ENCODE measurements at places on chromosomes 13 and 19.

DNA sequence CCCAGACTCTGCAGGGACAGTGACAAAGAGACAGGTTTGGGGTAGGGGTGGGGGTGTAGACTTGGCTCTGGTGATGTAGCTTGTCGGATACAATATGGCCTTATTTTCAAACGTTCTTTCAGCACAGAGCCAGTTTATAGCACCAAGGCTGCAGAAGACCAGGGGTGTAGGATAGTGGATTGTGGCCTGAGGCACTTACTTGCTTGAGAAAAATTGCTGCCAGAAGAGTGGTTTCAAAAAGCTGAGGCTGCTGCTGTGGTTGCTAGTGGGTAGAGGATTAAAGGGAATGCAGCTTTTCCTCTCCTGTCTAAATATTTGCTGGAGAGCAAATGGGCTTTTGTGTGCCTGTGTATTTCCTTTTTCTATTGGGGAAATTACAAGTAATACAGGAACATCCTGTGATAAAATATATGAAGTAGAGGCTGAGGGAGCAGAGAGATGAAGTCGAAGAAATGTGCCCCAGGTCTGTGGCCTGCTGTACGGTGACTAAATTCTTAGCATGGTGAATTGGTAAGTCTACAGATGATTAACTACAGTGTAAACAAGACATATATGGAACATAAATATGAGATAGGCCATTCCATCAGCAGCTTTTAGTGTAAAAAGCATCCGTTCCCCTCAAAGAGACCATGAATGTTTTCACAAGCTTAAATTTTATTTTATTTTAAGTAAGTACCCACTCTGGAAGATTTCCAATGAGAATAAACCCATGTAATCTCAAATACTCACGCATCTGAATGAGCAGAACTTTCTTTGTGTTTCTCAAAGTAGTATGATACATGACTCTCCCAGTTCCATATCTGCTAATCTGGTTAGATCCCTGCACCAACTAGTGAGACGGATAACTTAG is 112.9 kb downstream of the LRCH1 start:
- no peak for DNase-seq

GRCh38 chr13:104372095-104372655 is 1306.0 kb upstream of the SLC10A2 start:
- DNase-seq = no peak

DNA sequence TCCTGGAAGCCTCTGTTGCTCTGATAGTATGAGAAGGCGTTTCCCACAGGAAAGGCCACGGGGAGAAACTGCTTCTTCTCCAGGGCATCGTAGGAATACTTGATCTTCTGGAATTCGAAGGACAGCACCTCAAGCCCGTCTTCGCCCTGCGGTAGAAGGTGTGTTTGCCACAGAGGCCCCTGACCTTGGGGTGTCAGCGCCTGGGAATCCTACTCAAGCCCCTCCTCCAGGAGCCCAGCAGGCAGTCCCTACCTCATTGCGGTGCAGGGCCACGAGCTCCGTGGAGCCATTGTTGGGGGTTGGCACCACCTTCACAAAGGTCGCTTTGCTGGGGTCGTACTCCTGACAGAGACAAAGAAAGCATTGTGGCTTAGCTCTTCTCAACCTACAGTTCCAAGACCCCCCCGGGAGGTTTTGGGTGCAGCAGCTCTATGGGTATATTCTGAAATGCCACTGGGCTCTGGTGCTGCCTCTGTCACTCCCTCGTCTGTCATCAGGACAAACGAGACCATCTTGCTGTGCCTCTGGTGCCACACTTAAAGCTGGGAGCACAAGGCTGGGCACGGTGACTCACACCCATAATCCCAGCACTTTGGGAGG is 3.7 kb downstream of the ATP13A1 start:
- no peak for DNase-seq

- DNase-seq = no peak
These were observed 232.4 kb downstream of the SLITRK5 start for GRCh38 chr13:87903553-87903952.

DNA sequence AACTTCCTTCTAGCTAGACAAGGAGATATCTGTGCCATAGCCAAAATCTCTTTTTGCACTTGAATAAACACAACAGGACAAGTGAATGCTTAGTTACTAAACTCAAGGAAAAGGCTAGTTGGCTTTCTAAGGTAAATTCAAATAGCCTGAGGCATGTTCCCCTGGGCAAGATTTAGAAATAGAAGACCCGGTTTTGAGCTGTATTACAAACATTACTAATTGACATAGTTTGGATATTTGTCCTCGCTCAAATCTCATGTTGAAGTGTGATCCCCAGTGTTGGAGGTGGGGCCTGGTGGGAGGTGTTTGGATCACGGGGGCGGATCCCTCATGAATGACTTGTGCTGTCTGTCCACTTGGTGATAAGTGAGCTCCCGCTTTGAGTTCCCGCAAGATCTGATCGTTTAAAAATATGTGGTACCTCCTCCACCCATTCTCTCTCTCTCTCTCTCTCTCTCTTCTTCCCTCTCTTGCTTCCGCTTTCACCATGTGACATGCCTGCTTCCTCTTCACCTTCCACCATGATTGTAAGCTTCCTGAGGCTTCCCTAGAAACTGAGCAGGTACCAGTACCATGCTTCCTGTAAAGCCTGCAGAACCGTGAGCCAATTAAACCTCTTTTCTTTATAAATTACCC is 3.9 kb upstream of the KBTBD6 start:
- DNase-seq = no peak

- no peak for DNase-seq
These were observed 507.0 kb downstream of the DACH1 start for GRCh38 chr13:71360041-71360440.
